Fibroblast of the aortic adventitia (primary cell): ENCODE measurements at places on chromosomes 1 and 21.
A peak's percentile ranks its signal among the peaks of the same experiment; 100 is the strongest.

GRCh38 chr1:46616277-46617107 lies at the start of gene MOB3C:
MOB3C (minus strand) TSS chr1:46616811; CDS start chr1:46613321, 3,490 bp downstream.
- DNase-seq: peak; percentile 82

DNA sequence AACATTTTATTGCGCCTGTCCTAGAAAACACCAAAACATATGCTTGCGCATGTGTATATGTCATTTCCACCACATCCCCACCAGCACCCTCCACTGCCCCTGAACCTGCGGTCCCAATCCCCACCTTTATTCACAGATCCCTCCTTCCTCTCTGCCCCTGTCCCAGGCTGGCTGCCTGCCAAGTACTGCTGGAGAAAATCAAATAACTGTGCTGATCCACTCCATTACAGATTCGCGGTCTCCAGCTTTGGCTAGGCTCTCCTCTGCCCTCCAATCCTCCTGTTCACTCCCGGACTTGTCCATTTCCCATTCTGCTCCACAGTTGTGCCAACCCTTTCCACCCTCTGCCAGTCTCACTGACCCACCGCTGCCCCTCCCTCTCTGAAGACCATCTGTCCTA lies 59.3 kb upstream of the GJB5 start:
- no peak for DNase-seq

GRCh38 chr1:53155534-53155933 lies 13.1 kb upstream of the SLC1A7 start:
- DNase-seq: no peak

- no peak for DNase-seq
Observed at GRCh38 chr21:38384675-38385426, 113.4 kb downstream of the ERG start.

DNA sequence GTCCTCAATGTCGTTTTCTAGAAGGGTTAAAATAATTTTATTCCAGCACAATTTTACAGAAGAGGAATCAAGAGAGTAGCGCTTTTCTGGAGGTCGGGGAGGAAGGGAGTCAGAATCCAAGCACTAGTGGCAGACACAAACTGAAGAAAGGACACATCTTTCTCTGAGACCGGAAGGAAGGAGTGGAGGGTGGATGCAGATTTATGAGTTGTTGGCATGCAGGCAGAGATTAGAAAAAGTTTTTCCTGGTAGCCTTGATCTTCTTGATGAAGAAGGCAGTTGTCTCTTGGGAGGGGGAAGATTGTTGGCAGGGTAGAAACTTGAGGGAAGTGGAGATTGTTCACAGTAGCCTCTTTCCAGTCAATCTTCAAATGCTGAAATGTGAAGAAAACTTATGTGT lies 149.8 kb downstream of the PAPPA2 start:
- no peak for DNase-seq

DNA sequence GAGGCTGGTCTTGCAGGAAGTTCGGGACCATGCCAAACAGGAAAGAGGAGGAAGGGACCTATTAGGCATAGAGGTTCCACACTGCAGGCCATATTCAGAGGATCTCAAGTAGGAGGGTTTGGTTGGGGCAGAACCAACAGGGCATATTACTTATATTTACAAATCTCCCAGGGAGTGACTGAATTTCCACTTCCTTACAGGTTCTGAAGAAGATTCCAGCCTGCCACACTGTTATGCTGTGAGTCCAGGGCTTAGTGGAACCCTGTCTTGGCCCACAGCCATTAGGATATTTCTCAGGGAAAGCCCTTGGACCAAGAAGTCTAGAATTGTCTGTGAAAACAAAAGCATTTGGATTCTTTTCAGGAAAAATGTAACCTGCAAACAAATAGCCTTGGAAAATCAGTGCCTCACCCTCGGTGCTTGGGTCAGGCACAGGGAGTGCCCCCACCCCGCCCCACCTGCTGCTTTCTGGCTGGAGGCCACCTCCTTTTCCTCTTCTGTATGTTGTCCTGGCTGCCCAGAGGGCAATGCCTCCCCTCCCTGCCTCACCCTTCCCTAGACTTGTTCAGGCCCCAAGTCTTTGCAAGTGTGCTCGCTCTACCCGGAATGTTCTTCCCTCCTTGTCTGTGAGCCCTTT lies 41.0 kb upstream of the JUN start:
- no peak for DNase-seq

DNA sequence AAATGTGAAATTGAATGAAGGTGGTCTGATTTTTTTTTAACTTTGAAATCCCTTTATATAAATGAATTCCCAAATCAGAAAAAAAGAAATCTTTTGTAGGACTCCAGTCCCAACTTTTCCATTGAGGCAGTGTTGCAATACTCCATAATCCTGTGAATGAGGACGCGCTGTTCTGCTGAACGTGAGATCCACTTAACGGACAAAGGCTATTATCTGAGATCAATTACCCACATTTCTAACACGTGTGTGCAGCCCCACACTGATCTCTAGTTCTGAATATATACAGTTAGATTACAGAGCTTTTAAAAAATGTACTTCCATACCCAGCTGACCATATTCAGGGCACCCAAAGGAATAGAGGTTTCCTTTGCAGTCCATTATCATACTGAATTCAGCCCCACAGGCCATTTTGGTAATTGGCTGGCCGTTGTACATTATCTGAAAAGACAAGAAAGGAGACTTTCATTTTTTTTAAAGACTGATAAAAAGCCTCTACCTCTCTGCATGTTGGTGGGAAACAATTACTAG lies 19.0 kb downstream of the RCC2 start:
- no peak for DNase-seq

- DNase-seq: no peak
Observed at GRCh38 chr1:41888756-41889155, 30.0 kb downstream of the HIVEP3 start.

- DNase-seq: no peak
Observed at GRCh38 chr1:12201352-12202189, 28.3 kb upstream of the VPS13D start.

- peak; percentile 87 for DNase-seq
Observed at GRCh38 chr1:63821091-63822005, 47.5 kb downstream of the ROR1 start.

DNA sequence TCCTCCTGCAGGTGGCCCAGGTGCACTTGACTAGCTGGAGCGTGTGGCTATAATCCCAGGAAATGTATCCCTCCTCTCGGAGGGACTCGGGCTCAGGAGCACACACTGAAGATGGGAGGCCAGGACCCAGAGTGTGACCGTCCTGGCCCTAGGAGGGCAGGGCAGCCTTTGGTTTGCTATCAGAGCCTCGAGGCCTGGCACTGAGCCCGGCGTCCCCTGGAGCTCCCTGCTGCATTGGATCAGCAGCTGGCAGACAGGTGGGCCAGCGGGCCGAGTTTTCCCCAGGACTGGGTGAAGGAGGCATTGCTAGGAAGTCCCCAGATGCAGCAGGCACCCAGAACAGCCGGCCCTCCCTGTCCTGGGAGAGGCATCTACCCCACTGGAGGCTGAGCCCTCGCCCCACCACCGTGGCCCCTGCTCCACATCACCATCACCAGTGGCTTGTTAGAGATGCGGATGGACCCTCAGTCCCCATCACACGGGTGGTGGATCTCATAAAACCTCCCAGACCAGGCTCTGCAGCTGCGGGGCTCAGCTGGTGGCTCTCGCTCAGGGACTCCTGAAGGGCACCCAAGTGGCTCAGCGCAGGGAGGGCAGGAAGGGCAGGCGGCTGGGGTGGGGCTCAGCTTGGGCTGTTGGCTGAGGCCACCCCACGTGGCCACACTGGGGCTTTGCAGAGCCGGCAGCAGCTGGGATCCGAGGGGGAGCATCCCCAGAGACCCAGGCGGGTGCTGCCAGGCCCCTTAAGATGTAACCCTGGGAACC lies 32.7 kb upstream of the POFUT2 start:
- DNase-seq: no peak

DNA sequence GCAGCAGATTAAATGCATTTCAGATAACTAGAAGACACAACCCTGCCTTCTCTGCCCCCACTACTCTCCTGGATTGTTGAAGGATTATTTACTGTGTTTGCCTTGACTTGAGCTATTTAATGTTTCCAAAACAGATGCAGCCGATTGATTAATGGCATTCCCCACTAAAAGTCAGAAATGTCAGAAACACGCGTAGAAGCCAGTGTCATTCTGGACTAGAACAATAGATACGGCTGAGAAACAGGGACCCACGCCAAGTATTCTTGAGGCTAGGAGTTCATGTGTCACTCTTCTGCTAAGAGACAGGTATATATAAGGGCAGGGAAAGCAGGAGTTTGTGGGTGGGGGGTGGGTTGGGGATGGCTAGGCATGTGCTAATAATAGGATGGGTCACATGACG lies 366.7 kb upstream of the PROX1 start:
- DNase-seq: no peak

- no peak for DNase-seq
Observed at GRCh38 chr1:232655028-232655745, 25.3 kb upstream of the SIPA1L2 start.

DNA sequence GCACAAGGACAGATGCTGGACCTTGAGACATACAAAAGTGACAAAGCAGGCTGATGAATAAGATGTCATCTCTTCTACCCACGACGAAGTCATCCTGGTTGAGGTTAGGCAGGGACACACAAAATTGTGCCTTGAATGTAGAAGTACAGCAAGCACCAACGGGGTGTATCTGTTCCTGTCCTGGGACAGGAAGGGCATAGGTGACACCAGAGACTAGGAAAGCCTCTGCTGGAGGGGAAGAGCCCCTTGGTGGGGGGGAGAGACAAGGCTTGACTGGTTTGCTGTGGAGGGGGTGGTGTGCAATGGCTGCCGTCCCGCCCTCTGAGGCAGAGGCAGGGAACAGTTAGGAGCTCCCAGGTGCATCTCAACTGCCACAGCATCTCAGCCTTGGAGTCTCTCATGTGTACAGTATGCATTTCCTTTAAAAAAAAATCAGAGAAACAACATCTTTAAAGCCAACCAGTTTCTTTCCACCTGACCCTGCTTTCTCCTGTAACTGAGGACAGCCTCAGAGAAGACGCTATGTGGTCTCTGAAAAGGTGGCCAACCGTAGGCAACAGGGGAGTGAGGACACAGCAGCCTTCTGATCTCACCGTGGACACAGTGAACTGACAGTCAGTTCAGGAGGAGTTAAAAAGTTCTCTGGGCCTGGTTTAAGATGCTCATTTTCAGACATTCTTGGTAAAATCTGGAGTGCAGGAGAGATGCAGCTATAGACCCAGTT lies 17.7 kb upstream of the GFI1 start:
- no peak for DNase-seq

DNA sequence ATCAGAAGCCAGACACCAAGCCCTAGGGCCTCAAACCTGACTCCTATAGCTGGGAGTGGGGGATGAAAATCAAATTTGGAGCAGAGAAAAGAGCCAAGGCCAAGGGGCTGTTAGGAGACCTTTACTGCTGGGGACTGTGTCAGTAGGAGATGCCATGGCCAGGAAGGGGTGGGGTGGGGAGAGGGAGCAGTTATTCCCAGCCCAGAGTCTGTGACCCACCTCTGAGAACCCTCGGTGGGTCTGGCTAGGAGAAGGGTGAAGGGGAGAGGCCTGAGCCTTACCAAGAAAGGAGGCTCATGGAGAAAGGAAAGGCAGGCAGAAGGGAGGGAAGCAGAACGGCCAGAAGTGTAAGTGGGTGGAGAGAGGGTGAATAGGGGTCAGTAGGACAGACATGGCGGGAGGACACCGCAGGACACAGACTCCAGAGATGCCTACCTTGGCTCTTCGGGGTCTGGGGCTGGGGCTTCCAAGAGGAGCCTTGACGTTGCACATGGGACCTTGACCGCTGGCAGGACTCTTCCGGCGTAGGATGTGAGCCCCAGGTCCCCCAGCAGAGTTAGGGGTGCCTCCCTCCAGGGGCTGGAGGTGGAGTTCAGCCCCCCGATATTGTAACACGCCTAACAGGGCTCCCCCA lies 1.2 kb downstream of the ADAMTS4 start:
- peak; percentile 6 for DNase-seq

GRCh38 chr1:56194701-56195300 lies 384.6 kb downstream of the PLPP3 start:
- peak; percentile 90 for DNase-seq
